ENCODE measurements at places on chromosomes 7 and 10. TPM values are rescaled to one million over a fixed set of nuclear protein-coding genes. Genes with fewer than 3 reads are reported as not detected.

- no peak for DNase-seq
These were observed 14.7 kb downstream of the EBF3 start for GRCh38 chr10:129949411-129949810.

- DNase-seq, result no peak
These were observed 1083.4 kb upstream of the LRRN3 start for GRCh38 chr7:110007320-110008063.

- no peak for DNase-seq
These were observed 109.4 kb downstream of the ADAM12 start for GRCh38 chr10:126278851-126279250.

DNA sequence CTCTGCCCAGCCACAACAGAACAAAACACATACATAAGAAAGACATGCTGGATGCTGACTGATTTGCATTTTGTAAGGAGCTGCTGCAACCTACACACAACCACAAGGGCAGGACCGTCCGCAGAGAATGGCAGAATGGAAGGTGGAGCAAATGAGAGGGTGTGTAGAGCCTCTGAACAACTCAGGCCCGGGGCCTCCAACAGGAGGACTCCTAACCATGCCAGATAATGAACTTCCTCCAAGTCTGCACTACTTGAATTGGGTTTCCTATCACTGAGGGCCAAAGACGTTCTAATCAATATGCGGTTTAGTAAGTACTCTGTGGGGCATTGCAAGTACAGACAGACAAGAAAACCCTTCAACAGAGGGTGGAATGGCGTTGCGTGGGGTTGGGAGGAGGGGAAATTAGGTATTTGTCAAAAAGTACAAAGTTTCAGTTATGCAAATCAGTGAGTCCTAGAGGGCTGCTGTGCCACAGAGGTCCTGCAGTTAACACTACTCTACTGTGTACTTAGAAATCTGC lies 14.6 kb downstream of the VOPP1 start:
- DNase-seq, result no peak

GRCh38 chr10:57627642-57628178 lies 640.0 kb downstream of the IPMK start:
- no peak for DNase-seq

DNA sequence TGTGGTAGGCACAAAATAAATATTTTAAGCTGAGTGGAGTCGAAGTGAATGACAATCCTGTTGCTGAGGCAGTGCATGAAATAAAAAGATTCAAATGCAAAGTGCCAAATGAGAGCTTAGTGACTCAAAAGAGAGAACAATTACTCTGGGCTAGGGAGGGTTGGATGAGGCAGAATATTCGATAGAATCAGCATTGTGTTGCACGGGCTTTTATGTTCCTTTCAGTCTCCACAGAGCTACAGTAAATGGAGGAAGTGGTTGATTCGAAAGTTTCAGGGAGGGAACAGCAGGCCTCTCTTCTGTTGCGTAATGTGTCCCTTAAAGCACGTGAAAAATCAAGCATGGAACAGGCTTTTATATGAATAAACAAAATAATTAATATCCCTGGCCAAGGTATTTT lies 599.3 kb upstream of the CELF2 start:
- DNase-seq, result no peak

- DNase-seq, result no peak
These were observed 100.1 kb downstream of the CACNB2 start for GRCh38 chr10:18240185-18240882.

DNA sequence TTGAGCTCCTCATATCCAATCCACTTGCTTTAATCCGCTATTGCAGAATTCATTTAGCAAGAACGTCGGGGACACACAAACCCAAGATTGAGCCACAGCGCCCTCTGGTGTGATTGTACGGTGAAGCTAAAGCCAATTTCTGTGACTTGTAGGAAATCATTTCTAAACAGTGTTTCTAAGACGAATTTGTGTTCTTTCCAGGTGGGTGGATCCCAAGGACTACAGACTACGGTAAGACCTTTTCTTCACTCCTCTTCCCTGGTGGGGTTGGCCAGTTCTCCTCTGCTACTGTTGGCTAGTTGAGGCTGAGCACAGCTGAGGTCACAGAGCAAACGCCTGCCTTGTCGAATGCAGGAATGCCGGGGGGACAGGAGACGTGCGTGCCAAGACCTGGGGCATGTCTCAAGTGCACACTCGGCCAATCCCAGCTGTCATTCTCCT lies 5.2 kb downstream of the DMBT1 start:
- peak; percentile 58 for DNase-seq

GRCh38 chr10:116688241-116688711 lies 54.1 kb downstream of the HSPA12A start:
- no peak for DNase-seq

DNA sequence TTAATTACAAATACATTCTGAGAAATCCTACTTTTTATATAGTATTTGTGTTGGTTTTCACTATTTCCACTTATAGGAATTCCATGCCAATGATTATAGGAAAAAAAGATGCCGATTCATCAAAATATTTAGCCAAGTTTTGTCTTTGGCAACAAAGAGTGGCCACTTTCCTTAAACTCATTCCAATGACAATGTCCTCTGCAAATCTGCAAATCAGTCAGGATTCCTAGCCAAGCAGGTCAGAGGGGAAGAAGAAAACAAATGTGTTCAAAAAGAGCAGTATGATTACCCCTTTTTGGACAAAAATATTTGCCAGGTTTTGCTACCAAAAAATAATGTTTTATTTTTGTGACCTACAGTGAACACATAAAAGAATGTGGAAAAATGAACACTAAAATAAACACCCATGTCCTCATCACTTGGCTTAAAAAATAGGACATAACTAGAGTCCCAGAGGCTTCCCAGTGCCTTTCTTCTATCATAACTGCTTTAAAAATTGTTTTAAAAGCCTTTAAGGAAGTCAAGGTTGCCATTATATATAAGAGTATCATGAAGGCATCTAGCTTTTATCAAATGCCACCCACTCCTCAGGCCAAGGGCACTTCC lies 125.9 kb downstream of the ADAM12 start:
- DNase-seq, result no peak

DNA sequence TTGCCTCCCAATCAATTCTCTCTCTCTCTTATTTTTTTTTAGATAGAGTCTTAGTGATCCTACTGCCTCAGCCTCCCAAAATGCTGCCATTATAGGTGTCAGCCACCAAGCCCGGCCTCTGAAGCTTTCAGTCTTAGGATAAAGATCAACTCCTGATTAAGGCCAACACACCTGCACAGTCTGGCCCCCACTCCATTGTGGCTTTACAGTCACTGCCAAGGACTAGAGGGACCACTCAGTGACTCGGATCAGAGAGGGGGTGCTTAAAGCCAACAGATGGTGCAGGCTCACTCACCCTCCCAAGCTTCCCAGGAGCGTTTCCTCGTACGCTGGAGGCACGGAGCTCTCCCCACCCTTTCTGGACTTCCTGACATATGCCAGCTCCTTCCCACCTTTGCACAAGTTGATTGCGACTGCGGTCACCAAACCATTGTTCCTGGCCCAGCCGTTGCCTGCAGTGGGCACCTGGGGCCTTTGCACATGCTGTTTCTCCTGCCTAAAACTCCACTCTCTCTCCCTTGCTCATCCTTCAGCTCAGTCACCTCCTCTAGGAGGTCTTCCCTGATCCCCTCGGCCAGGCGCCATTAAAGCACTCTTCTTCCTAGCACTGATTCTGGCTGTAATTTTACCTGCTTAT lies 1.7 kb upstream of the CDH23 start:
- DNase-seq, result no peak

DNA sequence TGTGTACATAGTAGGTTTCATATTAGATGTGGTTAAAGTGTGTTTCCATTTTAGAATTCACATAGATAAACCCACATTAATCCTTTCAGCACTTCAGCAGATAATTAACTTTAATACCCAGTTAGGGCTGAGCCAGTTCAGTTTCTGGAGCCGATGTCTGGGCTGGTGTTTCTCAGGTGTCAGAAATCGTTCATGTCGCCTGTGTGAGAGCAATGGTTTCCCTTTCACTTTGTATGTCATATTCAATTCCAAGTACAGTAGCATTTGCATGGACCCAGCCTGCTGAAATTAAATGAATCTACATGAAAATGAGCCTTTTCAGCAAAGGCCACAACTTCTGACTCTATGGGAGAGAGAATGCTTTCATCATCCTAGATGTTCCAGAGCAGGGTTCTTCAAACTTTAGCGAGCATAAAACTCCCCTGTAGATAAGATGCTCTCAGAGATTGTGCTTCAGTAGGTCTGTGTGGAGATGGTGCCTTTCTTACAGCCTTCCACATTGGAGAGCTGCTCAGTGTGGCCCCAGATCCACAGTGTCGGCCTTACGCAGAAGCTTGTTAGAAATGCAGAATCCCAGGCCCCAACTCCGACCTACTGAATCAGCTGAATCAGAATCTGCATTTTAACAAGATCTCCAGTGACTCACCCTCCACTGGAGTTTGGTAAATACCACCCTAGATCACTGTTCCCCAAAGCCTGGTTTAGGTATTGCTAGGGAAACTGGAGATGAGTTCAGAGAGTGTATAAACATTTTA lies 19.6 kb downstream of the WIPF3 start:
- DNase-seq, result no peak

- no peak for DNase-seq
These were observed 226.0 kb downstream of the BMPER start for GRCh38 chr7:34131371-34131770.

DNA sequence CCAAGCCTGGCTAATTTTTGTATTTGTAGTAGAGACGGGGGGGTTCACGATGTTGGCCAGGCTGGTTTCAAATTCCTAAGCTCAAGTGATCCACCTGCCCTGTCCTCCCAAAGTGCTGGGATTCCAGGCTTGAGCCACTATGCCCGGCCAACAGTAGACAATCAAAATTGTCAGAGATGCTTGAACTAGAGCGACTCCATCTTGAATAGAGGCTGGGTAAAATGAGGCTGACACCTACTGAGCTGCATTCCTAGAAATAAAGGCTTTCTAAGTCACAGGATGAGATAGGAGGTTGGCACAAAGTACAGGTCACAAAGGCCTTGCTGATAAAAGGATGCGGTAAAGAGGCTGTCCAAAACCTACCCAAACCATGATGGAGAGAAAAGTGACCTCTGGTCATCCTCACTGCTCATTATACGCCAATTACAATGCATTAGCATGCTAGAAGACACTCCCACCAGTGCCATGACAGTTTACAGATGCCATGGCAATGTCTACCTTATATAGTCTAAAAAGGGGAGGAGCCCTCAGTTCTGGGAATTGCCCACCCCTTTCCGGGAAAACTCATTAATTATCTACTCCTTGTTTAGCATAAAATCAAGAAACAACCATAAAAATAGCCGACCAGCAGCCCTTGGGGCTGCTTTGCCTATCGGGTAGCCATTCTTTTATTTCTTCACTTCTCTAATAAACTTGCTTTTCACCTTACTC lies 134.5 kb downstream of the BAMBI start:
- no peak for DNase-seq

DNA sequence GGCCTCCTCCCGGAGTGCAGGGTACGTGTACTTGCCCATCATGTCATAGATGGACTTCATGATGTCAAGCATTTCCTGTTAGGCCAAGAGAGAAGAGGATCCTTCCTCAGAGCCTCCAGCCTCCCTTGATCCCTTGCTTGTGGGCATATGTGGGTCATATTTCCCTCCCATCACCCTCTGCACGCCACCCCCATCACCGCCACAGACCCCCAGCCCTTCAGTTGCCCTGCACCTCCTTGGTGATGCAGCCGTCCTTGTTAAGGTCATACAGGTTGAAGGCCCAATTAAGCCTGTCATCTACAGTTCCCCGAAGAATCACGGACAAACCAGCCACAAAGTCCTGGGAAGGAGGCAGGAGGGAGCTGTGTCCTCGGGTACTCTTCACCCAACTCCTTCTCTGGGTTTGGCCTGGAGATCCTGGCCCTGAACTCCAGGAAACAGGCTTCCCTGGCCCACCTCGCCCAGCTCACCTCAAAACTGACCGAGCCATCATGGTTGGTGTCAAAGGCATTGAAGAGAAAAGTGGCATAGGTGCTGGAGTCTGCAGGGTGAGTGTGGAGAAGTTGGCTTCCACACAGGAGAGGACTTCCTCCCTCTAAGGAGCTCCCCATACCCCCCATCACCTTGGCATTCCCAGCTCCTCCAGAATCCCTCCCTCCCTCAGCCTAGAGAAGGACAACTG lies 9.8 kb upstream of the OGA start:
- DNase-seq, result no peak

DNA sequence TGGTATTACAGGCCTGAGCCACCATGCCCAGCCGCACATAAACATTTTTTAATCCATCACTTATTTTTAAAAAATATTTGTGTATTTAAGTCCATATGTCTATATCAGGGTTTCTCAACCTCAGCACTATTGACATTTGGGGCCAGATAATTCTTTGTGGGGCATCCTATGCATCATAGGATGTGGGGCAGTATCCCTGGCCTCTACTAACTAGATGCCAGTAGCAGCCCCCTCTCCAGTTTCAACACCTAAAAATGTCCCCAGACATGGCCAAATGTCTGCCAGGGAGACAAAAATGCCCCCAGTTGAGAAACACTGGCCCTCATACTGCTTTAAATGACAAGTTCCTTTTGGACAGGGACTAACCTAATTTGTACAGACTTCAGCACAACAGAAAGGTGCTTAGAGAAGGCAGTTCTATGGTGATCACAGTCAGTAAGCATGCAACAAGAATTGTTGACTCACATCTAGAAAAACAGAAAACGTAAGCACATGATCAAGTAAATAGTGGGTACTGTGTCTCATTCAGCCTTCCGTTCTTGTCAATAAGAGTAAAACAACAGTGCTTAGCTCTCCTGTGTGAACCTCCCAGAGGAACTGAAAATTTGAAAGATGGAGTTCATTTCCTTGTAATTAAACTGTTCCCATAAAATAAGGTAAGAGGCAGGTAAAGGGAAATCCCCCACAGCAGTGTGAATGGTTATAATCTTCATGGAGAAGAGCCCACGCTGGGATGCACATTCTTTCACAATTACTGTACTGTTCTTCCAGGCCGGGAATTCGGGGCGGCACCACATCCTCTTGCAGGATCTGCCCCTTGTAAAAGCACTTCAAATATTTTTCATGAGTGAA lies 17.3 kb upstream of the ADRB1 start:
- DNase-seq, result peak; percentile 49

GRCh38 chr10:88981435-88981834 lies 9.2 kb upstream of the FAS start:
- no peak for DNase-seq

DNA sequence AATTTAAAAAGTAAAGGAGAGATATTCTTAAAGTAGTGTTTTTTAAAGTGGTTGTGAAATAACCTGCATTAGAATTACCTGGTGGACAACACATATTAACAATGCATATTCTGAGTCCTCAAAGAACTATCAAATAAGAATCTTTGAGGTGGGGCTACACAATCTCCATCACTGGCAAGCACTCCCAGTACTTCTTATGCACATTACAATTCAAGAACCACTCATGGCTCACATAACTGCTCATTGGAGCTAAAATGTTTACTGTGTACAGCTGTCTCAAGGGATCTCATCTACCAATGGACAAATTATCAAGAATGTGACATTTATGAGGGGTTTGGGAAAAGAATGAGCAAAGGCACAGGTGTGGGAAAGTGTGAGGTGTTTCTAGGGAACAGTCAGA lies 692.0 kb downstream of the PHTF2 start:
- DNase-seq, result no peak

The TMEM229A gene
- total RNA-seq, result not detected

The INA gene
- total RNA-seq, result 0.13 TPM

The EN2 gene
- not detected for total RNA-seq

The VWA2 gene
- total RNA-seq, result not detected

The GDF10 gene
- not detected for total RNA-seq

The AOAH gene
- not detected for total RNA-seq

The SCART1 gene
- total RNA-seq, result 0.73 TPM

All from pulmonary artery endothelial cell (primary cell).